ENCODE measurements at places on chromosomes 2 and 18. TPM values are rescaled to one million over a fixed set of nuclear protein-coding genes. Genes with fewer than 3 reads are reported as not detected.

GRCh38 chr2:61639721-61640120 is 101.6 kb upstream of the XPO1 start:
- DNase-seq = no peak

- peak; percentile 44 for DNase-seq
Observed at GRCh38 chr18:5582849-5583681, 39.3 kb upstream of the EPB41L3 start.

DNA sequence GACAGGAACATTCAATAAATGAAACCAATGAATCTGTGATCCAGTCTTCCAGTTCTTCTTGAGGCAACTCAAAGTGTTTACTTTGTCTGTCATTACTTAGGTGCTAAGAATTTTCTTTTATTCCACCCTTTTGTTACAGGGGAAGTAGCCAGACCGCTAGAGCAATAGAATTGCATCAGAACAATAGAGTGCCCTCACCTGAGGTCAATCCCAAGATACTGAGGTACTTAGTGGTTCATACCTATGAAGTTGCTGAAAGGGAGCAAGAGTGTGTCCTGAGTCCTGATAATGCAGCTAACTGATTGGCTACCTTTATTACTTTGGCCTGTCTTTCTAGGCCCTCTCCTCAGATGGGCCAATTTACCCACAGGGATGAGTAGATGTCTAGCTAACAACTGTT is 359.4 kb upstream of the KCNH7 start:
- no peak for DNase-seq

DNA sequence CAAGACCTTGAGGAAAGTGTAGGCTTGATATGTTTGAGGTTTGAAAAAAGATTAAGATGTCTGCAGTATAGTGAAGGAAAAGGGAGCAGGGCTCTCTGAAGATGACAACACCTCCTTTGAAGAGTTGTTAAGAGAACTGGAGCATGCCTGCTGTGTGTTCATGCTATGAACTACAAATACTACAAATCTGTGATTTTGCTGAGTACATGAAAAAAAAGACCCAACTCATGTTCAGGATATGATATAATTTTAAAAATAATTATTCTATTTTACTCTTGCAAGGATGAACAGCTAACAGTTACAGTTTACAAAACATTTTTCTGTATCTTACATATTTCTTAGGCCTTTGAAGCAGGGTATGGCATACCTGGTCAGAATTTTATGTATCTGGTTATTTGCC is 305.4 kb upstream of the CWC22 start:
- DNase-seq = no peak

GRCh38 chr2:174442546-174443510 is 44.0 kb downstream of the GPR155 start:
- peak; percentile 43 for DNase-seq

DNA sequence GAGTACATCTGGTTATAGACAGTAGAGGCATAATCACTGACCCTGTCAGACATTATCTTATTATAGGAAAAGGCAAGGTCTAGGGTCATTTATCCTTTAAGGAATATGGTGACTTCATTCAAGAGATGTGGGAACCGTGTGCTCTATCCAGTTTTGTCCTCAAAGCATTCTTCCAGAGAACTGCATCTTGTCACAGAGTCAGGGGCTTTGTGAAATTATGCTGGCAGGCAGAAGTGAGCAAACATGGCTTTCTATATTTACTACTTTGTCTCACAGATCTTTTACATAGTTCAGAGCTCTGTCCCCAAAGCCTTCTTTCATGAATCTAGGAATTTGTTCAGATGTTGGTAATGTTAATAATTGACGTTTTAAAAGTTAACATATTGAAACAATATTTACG is 177.4 kb downstream of the ASXL3 start:
- DNase-seq = no peak

- DNase-seq = no peak
Observed at GRCh38 chr2:72605836-72606442, 219.9 kb downstream of the EXOC6B start.

Gene NDUFAF7
- 19.8 TPM for total RNA-seq

- no peak for DNase-seq
Observed at GRCh38 chr2:30681022-30681421, 126.2 kb downstream of the CAPN13 start.
